H1 (cell line): ENCODE measurements at places on chromosomes 11 and 22. TPM values are rescaled to one million over a fixed set of nuclear protein-coding genes. Genes with fewer than 3 reads are reported as not detected.

The HEPHL1 gene
- 0.09 and 0.19 TPM in 2 replicates for total RNA-seq

The SYT7 gene
- 10.5 and 10.6 TPM in 2 replicates for total RNA-seq

DNA sequence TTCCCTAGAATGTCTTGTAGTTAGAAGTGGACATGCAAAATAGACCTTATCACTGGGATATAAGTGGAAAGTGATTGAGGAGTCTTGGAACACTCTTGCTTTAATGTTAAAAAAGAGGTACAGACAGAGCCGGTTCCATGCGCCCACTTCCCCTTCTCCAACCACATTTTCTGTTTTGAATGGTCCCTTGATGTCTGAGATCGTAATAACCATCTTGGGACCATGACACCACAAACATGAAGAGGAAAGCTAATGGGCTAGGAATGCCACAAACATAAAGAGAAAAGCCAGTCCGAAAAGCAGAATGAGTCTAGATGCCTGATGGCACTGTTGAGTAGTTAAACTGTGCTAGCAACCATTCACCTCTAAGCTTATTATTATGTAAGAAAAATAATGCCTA is 54.8 kb upstream of the SPON1 start:
- no peak for DNase-seq

- no peak for DNase-seq
Measured at GRCh38 chr11:13140028-13140870, 131.1 kb downstream of the RASSF10 start.
